ENCODE measurements at places on chromosomes 6 and 20.
A peak's percentile ranks its signal among the peaks of the same experiment; 100 is the strongest.

DNA sequence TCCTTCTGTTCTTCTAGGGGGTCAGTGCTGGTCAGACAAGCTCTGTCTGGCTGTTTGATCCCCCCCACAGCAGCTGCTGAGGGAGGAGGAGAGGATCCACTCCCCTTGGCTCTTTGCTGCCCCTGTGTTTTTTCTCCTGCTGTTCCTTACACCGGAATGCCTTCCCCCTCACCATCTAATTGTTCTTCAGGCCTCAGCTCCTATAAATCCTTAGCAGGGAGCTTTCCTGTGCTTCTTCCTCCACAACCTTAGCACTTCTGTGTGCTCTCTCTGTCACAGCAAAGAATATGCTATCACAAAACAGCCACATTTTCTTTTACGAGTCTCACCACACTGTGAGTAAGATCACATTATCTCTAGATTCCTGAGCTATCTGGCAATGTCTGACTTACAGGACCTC is 196.6 kb downstream of the OTOR start:
- DNase-seq: no peak

DNA sequence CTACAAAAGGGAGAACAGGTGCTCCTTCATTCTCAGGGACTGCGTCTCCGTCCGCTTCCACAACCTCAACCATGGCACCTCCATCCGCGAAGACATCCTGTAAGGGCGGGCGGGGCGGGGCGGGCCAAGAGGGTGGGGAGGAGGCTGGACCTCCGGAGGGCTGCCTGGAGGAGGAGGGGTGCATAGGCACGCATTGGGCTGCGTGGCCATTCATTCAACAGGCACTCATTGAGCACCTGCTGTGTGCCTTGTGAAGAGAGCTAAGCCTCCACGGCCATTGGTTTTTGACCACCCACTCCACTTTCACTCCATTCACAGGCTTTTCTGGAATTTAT is 435 bp downstream of the ZSWIM3 start:
- no peak for DNase-seq

DNA sequence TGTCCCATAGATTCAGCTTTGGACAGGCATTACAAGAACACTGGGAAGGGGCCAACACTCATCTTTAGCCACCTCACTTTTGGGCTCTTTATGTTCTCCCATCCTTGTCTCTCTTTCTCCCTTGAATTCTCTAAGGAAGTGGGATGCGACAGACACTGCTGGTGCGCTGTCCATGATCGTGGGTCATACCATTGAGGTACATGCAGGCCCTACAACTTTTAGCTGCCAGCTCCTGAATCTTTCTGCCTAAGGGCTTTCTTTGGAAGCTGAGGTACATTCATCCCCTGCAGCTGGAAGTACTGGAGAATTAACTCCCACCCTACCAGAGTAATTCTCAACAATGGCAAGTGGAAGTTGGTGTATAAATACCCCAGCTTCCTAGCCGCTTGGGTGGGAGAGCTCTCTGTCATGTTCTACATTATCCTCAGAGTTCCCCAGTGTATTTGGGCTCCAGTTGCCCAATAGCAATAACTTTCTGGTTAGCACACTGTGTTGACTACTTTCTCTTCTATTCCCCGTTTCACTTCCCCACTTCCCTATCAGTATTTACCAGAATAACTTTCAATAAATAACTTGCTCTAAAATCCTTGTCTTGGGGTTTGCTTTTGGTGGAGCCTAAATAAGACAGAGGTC is 309.4 kb upstream of the RNF24 start:
- DNase-seq: no peak

DNA sequence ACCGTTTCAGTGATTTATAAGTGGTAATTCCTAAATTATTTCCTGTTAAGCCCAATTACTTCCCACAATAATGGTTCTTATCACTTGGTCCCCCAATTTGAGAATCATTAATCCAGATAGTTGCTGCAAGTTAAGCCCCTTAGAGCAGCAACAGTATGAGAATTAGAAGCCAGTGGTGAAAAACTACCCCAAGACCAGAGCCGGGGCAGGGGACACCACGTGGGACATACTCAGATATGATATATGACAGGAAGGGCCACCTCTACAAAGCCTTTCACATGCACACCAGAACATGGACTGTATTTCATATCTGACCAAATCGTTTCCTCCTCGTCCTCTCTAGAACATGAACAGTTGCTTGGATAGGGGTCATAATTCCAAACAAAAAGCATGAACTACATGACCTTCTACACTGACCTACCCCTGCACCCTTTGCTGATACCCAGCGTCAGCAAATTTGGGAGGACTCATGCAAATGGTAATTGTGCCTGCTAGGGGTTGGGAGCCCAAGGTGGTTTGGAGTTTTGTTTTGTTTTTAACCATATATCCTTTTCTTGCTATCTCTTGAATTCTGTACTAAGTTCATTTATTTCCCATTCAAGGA is 3.9 kb downstream of the JAG1 start:
- DNase-seq: no peak

DNA sequence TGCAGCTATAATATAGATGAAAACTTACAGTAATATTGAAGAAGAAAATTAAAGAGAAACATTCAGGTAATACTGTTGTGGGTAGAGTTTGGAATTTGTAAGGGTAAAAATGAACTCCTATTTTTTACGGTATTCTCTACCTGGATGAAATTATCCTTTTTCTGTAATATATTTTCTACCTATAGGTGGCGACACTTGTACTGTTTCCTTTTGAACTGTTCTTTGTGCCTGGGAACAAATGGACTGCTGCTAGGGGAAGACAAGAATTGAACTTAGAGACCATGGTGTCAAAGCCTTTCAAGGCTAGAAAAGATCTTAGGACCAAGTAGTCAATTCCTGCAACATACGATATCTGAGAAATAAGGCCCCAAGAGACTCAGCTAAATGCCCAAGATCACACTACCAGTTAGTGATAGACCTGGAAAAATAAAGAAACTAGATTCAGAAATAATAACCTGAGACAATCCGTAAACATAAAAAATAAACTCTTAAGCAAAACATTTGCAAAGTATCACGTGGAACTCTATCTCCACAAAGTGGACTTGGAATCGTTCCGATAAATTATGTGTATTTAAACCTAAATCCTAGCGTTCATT is 383.8 kb downstream of the TFAP2A start:
- DNase-seq: no peak

DNA sequence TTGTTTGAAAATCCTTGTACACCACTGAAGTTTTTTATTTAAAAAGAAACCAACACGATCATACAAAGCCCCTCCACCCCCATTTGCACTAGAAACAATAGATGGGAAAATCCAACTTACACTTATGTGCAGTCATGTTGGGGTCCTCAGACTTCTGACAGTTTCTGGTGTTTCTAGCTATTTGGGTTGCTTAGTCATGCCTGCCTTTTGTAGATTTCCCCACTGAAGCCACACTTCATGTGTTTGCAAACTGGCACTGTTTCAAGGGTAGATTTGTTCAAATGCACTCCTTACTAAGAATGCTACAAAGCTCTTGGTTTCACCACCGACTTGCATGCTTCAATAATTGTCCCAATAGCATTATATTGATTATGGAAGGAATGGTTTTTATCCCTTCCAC is 1.5 kb downstream of the SH3BGRL2 start:
- DNase-seq: no peak

GRCh38 chr20:57788936-57789613 is 79.3 kb upstream of the PMEPA1 start:
- DNase-seq: no peak

DNA sequence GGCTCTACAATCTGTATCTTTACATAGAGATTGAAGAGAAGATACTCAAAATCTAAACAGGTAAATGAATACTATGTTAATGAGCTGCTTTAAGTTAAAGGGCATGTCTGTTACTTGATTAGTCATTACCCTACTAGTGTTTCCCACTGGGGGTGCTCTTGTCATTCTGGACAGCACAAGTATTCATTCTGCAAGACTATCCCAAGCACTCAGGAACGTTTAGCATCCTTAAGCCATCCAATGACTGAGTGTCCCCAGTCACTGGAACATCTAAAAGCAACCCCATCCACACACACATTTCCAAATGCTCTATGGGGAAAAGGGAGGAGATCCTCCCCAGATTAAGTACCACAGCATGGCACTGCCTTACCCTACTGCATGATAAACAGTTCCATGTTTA is 25.7 kb downstream of the EZR start:
- DNase-seq: no peak

GRCh38 chr20:3275064-3275935 is 36.3 kb upstream of the SLC4A11 start:
- no peak for DNase-seq

- DNase-seq: no peak
Measured at GRCh38 chr6:162728706-162729105, 932 bp downstream of the PACRG start.

DNA sequence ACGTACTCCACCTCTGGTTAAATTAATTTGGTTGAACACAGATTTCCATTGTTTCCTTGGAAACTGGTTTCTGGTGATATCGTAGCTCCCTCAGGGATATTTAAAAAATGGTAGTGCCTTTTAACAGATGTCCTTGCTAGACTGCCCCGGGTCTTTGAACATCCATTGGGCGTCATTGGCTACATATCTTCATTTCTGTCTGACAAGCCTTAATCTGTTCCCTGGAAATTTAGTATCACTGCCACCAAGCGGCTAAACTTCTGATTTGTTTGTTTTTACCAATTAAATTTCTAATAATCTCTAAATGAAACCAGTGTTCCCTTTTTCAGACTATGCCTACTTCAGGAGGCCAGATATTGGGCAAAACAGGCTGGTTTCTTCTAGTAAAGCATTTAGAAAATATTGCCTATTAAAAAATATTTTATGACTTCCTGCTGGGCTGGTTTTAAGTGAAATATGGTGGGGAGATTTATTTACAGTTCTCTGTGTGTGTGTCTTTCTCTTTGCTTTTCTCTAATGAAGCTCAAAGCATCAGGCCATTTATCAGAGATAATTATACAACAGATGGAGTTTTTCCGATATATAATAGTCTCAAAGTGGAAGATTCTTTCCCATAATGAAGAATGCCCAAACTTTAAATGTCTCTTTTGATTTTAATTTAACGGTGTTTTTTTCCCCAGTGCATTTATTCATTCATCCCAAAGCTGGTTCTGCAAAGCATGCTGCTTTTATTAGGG is 249.5 kb downstream of the ZFAND3 start:
- DNase-seq: no peak

DNA sequence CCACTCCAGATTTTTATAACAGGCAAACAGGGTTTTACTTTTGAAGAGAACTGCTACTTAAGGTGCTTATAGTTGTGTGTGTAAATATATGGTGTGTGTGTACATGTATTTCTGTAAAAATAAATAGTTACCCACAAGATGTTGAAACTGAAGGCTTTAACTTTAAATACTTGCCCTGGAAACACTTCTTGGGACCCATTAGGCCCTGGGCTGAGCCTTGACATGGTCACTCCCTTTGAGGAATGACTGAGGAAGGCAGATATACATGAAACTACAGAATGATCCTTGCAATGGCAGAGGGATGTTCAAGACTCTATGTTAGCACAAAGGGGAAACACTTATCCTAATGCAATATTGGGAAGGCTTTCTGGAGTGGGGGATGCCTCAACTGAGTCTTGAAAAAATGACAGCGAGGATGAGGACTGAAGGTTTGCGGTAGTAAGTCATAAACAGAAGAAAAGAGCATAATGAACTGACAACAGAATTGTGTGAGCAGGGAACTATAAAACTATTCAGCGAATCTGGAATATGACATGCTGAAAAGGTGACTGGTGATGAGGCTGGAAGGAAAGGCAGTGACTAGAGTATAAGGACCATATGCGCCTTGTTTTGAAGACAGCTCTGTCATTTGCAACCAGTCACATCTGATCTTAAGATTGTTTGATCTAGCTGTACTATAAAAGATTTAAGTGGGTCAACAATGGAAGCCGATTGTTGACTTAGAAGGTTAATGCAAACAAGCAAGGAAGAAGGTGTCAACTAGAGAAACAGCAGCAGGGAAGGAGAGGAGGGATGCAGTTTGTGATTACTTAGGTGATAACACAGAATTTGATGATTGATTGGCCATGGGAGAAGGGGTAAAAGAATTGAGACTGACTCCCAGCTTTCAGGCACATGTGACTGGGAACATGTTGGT is 64.4 kb upstream of the COL21A1 start:
- DNase-seq: no peak

DNA sequence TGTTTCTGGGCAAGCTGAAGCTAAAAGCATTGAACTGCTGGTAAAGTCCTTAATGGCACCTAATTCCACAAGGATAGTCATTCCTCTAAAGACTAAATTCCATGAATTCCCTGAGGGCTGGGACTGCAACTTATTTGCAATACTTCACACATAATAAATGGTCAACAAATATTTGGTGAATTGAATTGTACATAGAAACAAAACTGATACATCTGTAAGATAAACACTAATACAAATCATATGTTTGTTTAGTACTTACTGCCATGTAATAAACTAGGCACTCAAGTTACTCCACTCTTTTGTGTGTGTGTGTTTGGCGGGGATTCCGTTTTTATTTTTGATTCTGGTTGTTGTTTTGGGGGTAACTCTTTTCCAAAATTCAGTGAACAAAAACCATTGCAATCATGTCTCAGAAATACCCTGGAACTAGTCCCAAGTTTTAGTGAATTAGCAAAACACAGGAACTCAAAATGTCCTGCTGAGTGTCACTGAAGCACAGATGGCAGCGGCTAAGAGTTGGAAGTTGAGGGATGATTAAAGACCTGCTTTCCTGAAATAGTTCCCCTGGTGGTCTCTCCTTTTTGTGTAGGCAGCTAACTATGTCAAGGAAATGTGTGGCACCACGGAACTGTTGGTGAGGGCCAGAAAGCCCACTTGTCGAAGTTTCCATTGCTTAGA is 74.8 kb upstream of the SNRPB2 start:
- DNase-seq: no peak

- no peak for DNase-seq
Measured at GRCh38 chr6:29667158-29667557, 10.3 kb downstream of the MOG start.

GRCh38 chr6:63565058-63565726 is 7.1 kb upstream of the LOC128125822 start:
- DNase-seq: no peak

DNA sequence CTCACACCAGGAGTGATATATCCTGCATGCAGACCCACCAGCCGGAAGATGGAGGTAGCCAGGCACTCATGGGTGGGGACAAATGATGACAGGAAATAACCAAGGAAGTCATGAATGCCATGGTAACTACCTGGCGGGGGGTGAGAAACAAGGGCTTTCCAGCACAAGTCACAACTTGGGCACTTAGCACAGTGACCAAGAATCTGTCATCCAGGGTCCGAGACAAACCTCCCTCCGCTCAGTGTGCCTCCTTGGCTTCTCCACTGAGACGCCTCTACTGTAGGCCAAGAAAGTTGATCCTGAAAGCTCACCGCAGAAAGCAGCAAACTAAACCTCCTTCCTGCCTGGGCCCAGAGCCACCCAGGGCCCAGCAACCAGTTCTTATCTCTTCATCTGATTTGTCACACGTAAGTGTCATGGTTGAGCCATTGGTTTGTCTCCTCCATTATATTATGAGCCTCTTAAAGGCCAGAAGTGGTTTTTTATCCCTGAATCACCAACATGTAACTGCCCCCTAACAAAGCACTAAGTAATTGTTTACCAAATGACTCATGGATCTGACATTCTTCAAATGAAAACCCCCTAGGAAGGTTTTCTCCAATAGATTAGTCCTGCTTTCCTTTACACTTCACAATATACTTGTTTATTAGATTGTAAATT is 84.3 kb upstream of the TAB2 start:
- DNase-seq: peak; percentile 11
